ENCODE measurements at places on chromosomes 11 and 22.

- peak; percentile 83 for DNase-seq
These were observed at the start of gene CAVIN3 for GRCh38 chr11:6320411-6321155. Gene CAVIN3, minus strand, starts transcription at chr11:6320501. Its CDS starts 25 bp downstream, at chr11:6320476.

DNA sequence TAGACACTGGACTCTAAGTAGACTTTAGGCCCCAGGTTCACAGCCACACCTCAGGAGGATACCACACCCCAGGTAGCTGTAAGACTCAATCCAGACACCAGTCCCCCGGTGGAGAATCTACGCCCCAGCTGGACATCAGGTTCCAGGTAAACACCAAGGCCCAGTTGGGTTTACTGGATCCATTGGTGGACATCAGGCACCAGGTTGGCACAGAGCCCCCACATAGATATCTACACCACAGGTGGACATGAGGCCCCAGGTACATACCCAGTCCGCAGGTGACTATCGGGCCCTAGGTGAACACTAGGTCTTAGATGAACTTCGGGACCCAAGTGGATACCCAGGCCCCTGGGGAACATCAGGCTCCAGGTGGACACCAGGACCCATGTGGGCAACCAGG, 58.9 kb upstream of the SEPTIN5 start:
- no peak for DNase-seq

DNA sequence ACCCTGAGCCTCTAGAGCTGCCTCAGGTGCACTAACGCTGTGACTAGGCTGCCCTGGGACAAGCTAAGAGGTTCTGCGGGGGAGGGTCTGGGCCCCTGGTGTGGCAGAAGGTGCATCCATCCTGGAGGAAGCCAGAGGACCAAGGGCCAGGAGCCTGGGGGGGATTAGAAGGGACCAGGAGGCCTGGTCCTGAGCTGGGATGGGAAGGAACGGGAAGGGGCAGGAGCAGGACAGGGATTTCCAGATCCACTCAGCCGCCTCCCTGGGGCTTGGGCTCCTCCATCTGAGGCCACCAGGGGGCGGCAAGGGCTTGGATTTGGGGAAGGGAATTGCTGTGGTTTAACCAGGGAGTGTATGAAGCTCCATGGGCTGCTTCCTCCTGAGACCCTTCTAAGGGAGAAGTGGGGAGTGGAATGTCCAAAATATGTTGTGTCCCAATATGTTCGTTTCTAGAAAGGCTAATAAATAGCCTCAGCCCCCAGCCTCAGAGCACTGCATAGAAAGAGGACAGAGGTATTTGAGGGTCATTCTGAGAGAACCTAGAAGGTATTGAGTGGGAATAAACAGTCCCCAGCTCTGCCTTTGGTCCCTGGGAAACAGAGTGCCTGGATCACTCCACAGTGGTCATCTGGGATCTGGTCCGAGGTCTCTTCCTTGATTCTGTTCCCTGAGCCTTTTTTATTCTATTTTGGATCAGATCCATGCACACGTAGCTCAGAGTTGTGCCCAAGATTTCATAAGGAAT, 17.4 kb upstream of the PRAME start:
- peak; percentile 57 for DNase-seq

- DNase-seq, result peak; percentile 36
These were observed 9.8 kb upstream of the DDX10 start for GRCh38 chr11:108654994-108655631.

DNA sequence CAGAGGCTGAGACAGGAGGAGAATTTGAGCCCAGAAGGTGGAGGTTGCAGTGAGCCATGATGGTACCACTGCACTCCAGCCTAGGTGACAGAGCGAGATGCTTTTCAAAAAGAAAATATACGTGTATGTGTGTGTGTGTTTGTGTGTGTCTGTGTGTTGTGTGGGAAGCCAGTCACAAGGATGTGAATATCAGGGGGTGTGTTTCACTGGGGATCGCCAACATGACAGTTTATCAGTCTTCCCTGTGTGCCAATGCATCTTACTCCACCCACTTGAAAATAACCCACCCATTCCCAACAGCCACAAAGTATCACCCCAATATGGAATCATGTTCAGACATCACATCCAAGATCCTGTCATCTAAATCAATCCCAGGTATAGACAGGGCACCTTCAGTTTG, 10.4 kb upstream of the APOBEC3B start:
- no peak for DNase-seq

GRCh38 chr22:23530766-23531282, 49.3 kb downstream of the IGLL1 start:
- no peak for DNase-seq

- DNase-seq, result peak; percentile 40
These were observed 28.6 kb downstream of the LIF start for GRCh38 chr22:30217698-30218560.

DNA sequence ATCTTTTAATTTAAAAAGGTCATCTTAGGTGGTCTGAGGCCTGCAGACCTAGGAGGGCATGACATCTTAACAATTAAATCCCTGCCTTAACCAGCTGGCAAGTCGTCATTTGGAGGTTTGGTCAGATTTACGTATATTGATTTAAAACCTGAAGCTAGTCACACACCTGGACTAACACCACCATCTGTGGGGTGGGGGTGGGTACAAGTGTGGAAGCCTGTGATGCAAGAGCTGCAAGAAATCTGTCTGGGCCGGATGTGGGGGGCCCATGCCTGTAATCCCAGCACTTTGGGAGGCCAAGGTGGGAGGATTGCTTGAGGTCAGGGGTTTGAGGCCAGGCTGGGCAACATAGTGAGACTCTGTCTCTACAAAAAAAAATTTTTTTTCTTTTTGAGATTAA, 11.6 kb downstream of the CCDC87 start:
- no peak for DNase-seq

Measured in small intestine (tissue), 16 donors.